Mesendoderm (in vitro differentiated cells): ENCODE measurements at places on chromosomes 12 and 14.

DNA sequence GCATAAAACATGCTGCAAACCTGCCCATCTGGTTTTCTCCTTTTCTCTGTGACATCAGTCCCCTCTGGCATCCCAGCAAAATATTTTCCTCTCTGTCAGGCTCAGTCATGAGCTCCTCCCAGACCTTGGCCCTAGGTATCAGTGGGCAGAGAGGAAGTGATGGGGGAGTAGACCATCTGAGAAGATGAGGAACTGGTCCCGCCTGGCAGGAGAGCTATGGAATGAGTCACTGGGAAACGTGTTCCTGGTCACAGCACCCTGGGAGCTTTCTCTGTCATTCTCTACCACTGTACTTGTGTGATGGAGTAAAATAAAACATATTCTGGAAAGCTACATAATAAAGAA, 5.0 kb upstream of the SRSF9 start:
- H3K27me3 ChIP-seq: no peaks in the 10 kb centered on the region
- H3K36me3 ChIP-seq: no peaks in the 10 kb centered on the region
- H3K4me3 ChIP-seq: no peak overlapping the region

GRCh38 chr12:39145175-39145999, 240.0 kb upstream of the CPNE8 start:
- H3K4me1 ChIP-seq: no peaks in the 10 kb centered on the region
- H3K27me3 ChIP-seq: no peaks in the 10 kb centered on the region
- H3K4me3 ChIP-seq: peak overlapping the region; percentile 4
- peak; percentile 61 for DNase-seq
- no peak overlapping the region for H3K27ac ChIP-seq

- H3K27me3 ChIP-seq: no peaks in the 10 kb centered on the region
- no peaks in the 10 kb centered on the region for H3K36me3 ChIP-seq
- DNase-seq: no peak
These were observed 55.2 kb downstream of the PRICKLE1 start for GRCh38 chr12:42534184-42534838.

DNA sequence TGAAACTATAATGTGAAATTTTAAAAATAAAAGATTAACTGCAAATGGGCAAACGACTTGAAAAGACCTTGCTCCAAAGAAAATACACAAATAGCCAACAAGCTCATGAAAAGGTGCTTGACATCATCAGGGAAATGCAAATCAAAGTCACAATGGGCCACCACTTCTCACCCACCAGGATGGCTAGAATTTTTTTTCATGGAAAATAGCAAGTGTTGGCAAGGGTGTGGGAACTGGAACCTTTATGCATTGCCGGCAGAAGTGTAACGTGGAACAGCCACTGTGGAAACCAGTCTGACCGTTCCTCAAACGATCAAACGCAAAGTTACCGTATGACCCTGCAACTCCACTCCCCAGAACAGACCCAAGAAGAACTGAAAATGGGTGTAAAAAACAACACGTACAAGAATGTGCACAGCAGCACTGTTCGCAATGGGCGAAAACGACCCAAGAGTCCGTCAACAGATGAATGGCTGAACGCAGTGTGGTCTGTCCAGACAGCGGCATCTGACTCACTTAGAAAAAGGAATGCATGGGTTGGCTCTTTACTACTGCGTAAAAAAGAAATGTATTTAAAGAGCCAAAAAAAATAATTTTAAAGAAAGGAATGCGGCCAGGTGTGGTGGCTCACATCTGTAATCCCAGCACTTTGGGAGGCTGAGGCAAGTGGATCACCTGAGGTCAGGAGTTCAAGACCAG, 40.2 kb downstream of the SCARB1 start:
- H3K4me3 ChIP-seq: no peak overlapping the region
- H3K27me3 ChIP-seq: no peaks in the 10 kb centered on the region
- H3K4me1 ChIP-seq: peaks cover 3% of the 10 kb centered on the region
- peak; percentile 20 for DNase-seq
- no peaks in the 10 kb centered on the region for H3K36me3 ChIP-seq

- H3K4me1 ChIP-seq: peaks cover 3% of the 10 kb centered on the region
- H3K27ac ChIP-seq: no peak overlapping the region
- peak; percentile 32 for DNase-seq
- H3K4me3 ChIP-seq: no peak overlapping the region
These were observed 246.7 kb upstream of the FKBP4 start for GRCh38 chr12:2548081-2548480.

DNA sequence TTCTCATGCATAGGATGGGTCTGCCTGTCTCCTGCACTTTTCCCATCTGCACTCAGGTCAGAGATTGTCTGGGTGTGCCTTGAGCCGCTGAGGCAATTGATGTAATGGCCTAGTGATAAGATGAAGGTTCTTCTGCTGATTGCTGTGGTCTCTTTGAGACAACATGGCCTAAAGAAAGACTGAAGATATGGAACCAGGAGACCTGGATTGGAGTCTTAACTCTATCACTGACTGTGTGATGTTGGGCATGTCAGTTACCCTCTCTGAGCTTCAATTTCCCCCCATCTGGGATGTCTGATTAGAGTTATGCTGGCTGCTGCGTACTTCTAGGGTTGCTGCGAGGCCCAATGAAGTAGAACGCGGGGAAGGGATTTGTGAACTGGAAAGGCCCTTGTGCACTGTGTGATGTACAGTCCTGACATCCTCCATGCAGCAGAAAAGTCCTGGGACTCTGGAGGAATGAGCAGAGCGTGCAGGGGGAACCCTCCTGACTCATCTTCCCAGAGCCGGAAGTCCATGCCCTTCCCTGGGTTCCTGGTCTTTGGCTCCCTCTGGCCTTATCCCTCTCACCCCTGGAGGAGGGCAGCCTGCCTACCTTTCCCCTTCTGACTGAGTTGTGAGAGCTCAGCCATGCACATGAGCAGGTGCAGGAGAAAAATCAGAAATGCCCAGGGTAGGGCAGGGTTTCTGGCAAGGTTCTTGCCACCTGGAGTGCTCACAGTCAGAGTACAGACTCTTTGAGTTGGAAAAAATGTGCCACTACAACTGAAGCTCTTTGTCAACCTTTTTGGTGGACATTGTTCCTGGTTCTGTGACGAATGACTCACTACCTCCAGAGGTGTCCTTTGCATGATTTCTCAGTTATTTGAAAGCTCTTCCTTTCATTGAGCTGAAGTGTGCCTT, 21.1 kb downstream of the PLEKHD1 start:
- H3K4me1 ChIP-seq: no peaks in the 10 kb centered on the region
- no peak overlapping the region for H3K4me3 ChIP-seq
- no peak for DNase-seq
- no peaks in the 10 kb centered on the region for H3K27me3 ChIP-seq

- no peak overlapping the region for H3K4me3 ChIP-seq
- H3K27ac ChIP-seq: no peak overlapping the region
- no peaks in the 10 kb centered on the region for H3K36me3 ChIP-seq
- H3K27me3 ChIP-seq: no peaks in the 10 kb centered on the region
- no peaks in the 10 kb centered on the region for H3K4me1 ChIP-seq
These were observed 332.9 kb downstream of the PCNX1 start for GRCh38 chr14:71240171-71240570.

- no peak overlapping the region for H3K4me3 ChIP-seq
- no peaks in the 10 kb centered on the region for H3K36me3 ChIP-seq
- no peaks in the 10 kb centered on the region for H3K4me1 ChIP-seq
These were observed 143.5 kb downstream of the RIMBP2 start for GRCh38 chr12:130572553-130572952.

DNA sequence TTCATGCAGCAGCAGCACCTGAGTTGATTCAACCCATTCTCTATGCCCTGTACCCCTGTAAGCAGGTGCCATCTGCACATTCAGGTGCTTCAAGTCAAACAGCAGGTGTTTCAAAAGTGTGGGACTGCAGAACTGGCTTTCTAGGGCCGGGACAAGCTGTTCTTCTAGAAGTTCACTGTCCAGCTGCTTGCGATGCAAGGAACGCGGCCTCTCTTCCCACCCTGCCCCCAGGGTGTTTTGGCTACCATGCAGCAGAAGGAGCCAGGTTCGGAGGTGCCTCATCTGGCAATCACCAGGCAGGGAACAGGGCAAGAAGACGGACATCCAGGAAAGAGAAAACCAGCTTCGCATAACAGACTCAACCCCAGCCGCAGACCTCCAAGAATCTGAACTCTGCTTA, 35.2 kb downstream of the TMEM132D start:
- H3K4me3 ChIP-seq: no peak overlapping the region
- no peak for DNase-seq
- no peaks in the 10 kb centered on the region for H3K27me3 ChIP-seq
- peaks cover 26% of the 10 kb centered on the region for H3K4me1 ChIP-seq

DNA sequence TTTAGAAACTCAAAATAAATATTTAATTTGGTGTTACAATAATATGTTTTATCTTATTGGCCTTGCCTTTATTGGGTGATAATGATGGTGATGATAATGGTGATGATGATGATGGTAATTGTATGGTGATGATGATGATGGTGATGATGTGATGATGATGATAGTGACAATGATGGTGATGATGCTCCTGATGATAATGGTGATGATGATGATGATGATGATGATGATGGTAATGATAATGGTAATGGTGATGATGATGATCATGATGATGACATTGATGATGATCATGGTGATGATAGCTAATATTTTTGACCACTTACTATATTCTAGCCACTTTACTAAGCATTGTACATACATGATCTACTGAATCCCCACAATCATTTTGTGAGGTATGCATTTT, 1548.6 kb upstream of the TMEM132C start:
- DNase-seq: no peak
- no peaks in the 10 kb centered on the region for H3K27me3 ChIP-seq
- no peak overlapping the region for H3K27ac ChIP-seq
- H3K36me3 ChIP-seq: no peaks in the 10 kb centered on the region

- H3K27me3 ChIP-seq: no peaks in the 10 kb centered on the region
- no peak for DNase-seq
- H3K4me1 ChIP-seq: no peaks in the 10 kb centered on the region
- H3K27ac ChIP-seq: no peak overlapping the region
- H3K36me3 ChIP-seq: no peaks in the 10 kb centered on the region
These were observed 1662.6 kb upstream of the SEL1L start for GRCh38 chr14:83196236-83196635.

DNA sequence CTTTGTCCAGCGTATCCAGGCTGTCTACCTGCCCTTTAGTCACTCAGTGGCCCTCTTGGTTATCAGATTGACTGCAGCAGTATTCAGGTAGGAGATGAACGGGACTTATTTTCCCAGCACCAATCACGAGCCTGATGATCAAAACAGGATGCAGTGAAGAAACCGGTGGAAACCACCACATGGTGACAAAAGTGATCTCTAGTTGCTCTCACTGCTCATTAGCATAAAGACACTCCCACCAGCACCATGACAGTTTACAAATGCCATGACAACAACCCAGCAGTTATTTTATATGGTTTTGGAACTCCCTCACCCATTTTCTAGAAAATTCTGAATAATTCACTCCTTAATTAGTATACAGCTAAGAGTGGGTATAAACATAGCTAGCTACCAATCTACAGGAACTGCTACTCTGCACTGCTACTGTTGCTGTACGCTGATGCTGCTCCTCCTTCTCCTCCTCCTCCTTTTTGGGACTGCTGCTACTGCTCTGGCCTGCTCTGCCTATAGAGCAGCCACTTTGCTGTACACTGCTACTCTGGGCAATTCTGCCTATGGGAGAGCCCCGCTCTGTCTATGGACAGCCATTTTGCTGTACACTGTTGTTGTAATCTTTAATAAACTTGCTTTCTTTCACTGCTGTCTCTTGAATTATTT, 142.5 kb upstream of the SSTR1 start:
- no peaks in the 10 kb centered on the region for H3K27me3 ChIP-seq
- H3K36me3 ChIP-seq: no peaks in the 10 kb centered on the region
- H3K27ac ChIP-seq: no peak overlapping the region
- H3K4me3 ChIP-seq: no peak overlapping the region

- DNase-seq: no peak
- no peaks in the 10 kb centered on the region for H3K4me1 ChIP-seq
- no peaks in the 10 kb centered on the region for H3K36me3 ChIP-seq
- no peaks in the 10 kb centered on the region for H3K27me3 ChIP-seq
- no peak overlapping the region for H3K4me3 ChIP-seq
These were observed 430.9 kb downstream of the LRIG3 start for GRCh38 chr12:58489394-58489793.

DNA sequence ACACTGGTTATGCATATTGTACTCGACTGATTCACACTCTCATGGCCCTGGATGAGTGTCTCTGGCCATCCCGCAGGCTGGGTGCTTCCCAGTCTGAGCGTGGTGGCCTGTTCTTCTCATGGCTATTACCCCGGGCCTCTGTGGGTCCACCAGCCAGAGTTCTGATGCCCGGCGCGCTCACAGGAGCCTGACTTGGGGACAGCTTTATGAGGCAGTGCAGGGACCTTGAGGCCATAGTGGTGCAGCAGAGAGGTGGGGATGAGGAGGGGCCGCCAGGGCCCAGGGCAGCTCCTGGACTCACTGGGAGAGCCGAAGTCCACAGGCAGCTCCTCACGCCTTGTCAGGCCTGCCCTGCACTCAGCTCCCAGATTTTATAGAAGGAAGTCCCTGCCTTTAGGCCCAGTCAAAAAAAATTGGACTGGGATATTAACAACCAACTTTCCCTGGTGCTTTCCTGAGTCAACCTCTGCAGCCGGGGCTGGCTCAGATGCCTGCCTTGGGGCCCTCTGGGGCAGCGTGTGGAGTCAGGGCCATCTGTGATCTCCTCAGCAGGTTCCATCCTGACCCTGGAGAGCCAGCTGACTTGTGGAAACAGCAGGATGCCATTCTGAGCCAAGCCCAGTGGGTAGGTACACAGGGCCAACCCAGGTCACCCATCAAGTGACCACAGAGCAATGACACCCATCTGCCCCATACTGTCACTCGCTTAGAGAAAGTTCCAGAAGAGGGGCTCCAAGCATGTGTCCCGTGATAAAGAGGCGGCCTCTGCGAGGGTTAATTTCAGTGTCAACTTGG, 89.4 kb upstream of the DIO3 start:
- H3K4me1 ChIP-seq: peaks cover 4% of the 10 kb centered on the region
- no peak for DNase-seq
- no peak overlapping the region for H3K4me3 ChIP-seq
- H3K36me3 ChIP-seq: no peaks in the 10 kb centered on the region

GRCh38 chr12:3116106-3116844, 39.1 kb downstream of the TSPAN9 start:
- no peaks in the 10 kb centered on the region for H3K4me1 ChIP-seq
- H3K27ac ChIP-seq: no peak overlapping the region
- no peak for DNase-seq
- no peaks in the 10 kb centered on the region for H3K27me3 ChIP-seq
- H3K36me3 ChIP-seq: no peaks in the 10 kb centered on the region

GRCh38 chr14:61699027-61699426, 3.7 kb downstream of the HIF1A start:
- peaks cover 3% of the 10 kb centered on the region for H3K4me1 ChIP-seq
- no peaks in the 10 kb centered on the region for H3K27me3 ChIP-seq
- no peaks in the 10 kb centered on the region for H3K36me3 ChIP-seq
- H3K27ac ChIP-seq: no peak overlapping the region

DNA sequence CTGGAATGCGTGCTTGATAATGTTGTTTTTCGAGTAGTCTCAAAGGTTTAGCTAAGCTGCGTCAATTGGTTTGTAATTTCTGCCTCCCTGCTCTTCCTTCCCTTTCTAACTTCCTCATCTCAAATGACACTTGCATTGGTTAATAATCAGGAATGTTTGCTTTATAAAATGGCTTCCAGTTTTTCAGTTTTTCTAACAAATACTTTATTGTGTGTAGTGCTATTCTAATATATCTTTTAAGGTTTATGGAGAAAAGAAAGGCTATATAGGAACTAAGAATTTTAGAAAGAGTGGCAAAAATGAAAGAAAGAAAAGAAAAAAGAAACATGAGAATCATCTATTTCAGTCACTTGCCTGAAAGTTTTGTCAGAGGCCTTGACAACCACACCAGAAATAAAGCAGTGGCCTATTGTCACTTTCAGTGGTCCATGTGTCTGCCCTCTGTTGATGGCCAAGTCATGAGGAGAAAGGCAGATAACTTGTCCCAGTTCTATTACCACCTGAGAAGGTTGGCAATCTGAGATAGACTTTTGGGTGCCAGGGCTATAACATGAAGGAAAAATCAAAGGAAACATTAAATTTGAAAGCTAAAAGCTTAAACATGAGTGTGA, 221.9 kb upstream of the KITLG start:
- no peak overlapping the region for H3K4me3 ChIP-seq
- no peaks in the 10 kb centered on the region for H3K27me3 ChIP-seq
- no peak for DNase-seq
